CD8-positive, alpha-beta memory T cell (primary cell): ENCODE measurements at places on chromosomes 13 and 19. TPM values are rescaled to one million over a fixed set of nuclear protein-coding genes. Genes with fewer than 3 reads are reported as not detected.

ZNF90 gene
- 11.9 TPM for total RNA-seq

ZNF549 gene
- 6.9 TPM for total RNA-seq

LILRB5 gene
- total RNA-seq, result 0.44 TPM

TMPRSS9 gene
- not detected for total RNA-seq

DNA sequence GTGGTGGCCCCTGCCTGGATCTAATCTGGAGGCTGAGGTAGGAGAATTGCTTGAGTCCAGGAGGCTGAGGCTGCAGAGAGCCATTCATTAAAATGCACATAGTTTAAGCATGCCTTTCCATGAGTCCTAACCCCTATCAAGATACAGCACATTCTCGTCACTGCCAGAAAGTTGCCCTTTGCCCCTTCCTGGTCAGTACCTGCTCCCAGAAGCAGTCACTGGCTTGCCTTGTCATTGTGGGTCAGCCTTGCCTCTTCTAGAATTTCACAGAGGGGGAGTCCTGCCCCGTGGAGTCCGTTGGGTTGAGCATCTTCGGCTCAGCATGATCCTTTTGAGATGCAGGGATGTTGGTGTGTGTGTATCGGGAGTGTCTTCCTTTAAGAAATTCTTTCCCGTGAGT is 10.8 kb downstream of the BICRA start:
- H3K4me1 ChIP-seq, result no peaks in the 10 kb centered on the region
- H3K27ac ChIP-seq, result no peak overlapping the region
- H3K27me3 ChIP-seq, result no peaks in the 10 kb centered on the region
- H3K4me3 ChIP-seq, result no peak overlapping the region

DNA sequence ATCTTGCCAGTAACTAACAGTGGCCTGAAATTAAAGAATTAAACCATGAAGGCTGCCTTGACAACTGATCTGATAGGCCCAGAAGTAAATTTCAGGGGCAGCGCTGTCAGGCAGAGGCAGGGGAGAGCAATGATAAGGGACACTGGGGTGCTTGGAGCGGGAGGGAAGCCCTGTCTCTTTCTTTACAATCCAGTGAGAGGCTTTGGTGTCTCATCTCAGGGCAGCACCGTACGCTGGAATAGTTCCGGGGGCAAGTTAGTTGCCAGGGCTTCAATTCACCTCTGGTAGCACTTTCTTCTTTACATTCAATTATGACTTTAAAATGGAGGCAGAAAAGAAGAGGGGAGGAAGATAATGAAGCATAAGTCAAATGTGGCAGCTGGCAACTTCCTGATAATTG is 74.6 kb downstream of the CBY2 start:
- no peaks in the 10 kb centered on the region for H3K27me3 ChIP-seq
- H3K36me3 ChIP-seq, result no peaks in the 10 kb centered on the region
- H3K4me3 ChIP-seq, result no peak overlapping the region
- no peaks in the 10 kb centered on the region for H3K4me1 ChIP-seq
- no peak overlapping the region for H3K27ac ChIP-seq
- no peak for DNase-seq

DNA sequence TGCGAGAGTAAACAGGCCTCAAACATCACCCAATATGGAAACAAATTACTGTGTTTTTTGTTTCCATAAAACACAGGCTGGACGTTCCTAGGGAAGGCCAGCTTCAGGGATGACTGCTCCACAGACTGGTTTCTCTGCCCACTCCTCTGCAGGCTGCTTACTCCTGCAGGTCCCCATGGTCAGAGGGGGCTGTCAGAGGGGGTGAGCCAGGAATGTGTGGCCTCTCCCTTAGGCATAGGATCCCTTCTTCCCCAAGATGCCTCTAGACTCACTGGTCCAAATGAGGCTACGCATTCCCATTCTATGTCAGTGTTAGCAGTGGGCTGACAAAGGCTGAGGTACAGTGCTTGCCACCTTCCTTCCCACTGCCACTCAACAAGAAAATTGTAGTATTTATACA is 229.8 kb downstream of the LHFPL6 start:
- H3K27me3 ChIP-seq, result no peaks in the 10 kb centered on the region
- DNase-seq, result no peak
- no peaks in the 10 kb centered on the region for H3K4me1 ChIP-seq
- no peak overlapping the region for H3K4me3 ChIP-seq
- H3K27ac ChIP-seq, result no peak overlapping the region
- H3K36me3 ChIP-seq, result no peaks in the 10 kb centered on the region
